ENCODE measurements at places on chromosomes 7 and 10.

DNA sequence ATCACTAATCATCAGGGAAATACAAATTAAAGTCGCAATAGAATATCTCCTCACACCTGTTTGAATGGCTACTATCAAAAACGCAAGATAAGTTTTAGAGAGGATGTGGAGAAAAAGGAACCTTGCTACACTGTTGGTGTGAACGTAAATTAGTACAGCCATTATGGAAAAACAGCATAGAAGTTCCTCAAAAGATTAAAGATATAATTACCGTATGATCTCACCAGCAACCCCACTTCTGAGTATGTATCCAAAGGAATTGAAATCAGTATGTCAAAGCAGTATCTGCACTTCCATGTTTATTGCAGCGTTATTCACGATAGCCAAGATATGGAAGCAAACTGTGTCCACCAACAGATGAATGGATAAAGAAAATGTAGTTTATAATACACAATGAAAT, 164.4 kb downstream of the ZNF365 start:
- no peak for DNase-seq

DNA sequence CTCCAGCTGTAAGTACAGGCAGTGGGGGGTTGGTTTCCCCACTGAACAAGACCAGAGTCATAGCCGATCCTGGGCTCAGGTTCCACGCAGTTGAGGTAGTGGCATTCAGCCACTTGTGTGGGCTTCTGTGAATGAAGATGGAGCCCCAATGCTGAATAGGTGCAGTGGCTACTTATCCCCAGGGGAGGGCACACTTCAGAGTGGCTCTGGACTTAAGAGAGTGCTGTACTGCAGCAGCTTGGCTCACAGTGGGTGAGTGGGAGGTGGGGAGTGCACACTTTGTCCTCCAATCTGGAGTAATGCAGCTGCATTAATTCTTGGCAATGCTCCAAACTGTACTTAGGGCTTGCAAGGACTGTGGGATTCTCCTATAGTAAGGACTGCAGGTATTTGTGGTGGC, 81.9 kb downstream of the BUB3 start:
- DNase-seq: no peak

DNA sequence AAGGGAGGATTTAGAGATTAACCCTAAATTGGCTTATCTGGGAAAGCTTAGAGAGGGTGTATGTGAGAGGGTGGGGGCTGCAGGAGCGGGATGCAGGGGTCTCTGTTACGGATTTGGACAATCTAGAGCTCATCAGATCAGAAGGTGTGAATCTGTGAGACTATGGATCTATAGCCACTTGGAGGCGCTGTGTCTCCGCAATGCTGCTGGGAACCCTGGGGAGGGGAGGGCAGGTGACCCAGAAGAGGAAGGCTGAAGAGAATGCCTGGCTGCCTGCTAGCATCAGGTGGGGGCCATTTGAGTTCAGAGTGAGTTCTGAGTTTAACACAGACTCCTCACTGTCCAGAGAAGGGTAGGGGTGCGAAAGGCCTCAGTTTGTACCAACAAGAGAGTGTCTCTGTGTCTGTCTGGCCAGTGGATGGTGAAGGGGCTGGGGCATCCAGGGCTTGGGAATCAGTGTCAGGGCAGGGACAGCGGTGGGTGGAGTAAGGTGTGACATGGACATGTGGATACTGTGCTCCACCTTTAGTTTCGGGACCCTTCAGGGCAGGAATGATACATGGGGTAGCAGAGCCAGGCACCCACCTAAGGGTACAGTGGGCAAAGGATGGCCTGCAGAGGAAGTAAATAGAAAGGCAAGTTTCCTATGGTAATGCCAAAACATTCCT, 187.3 kb upstream of the PRSS58 start:
- DNase-seq: no peak

- no peak for DNase-seq
Observed at GRCh38 chr7:117021986-117022385, 68.7 kb downstream of the ST7 start.

- no peak for DNase-seq
Observed at GRCh38 chr7:127231415-127231814, 21.3 kb downstream of the GRM8 start.

DNA sequence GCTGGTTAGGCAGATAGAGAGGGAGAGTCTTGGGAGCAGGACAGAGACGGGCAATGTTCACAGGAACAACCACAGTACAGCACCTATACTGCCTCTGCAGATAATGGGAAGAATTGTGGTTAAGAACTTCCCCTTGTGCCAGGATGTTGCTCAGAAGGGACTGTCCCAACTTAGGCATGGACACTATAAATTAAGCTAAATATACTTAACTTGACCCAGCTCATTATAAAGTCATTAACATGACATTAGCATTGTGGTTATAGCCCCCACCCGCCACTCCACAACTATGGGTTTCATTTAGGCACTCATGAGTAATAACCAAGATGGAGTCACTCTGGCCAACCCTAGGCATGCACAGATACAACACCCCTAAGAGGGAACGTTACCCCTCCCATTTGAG, 310.9 kb upstream of the NRG3 start:
- no peak for DNase-seq

GRCh38 chr7:95240921-95241320, 83.4 kb downstream of the PON1 start:
- DNase-seq: no peak

DNA sequence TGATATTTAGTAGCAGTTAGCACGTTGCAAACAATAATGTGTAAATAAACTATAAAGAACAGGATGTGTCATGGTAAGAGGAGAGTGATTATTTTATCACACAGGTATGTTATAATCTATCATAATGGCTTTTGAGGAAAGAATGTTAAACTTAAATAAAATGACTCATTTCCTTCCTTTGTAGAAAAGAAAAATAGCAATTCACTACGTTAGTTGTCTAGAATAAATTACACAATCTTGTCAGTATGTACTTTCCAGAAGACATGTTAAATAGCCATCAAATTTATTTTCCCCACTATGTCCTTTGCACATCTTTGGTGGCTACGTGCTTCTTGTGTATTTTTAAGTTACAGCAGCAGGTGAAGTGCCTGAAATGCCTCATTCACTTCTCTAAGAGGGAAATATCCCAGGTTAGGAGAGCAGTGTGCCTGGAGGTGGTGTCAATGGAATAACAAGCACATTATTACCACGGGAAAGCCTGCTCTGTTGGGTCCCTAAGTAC, 133.8 kb downstream of the SEMA3A start:
- no peak for DNase-seq

DNA sequence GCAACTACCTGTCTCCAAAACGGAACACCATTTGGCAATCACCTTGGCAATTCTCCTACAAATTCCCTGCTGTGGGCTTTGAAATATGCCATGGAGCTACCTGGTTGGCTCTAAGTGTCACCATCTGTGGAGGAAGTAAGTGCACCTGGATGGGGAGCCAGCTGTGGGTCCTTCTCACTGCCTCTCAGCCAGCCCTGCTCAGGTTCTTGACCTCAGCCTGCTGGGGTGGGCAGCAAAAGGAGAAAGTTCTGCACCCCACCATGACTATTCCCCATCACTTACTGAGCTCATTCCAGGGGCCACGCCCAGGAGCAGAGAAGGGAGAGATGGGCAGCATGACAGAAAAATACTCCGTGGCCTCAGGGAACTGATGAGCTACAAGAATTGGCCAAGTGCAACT, 158.7 kb downstream of the TNS3 start:
- no peak for DNase-seq

DNA sequence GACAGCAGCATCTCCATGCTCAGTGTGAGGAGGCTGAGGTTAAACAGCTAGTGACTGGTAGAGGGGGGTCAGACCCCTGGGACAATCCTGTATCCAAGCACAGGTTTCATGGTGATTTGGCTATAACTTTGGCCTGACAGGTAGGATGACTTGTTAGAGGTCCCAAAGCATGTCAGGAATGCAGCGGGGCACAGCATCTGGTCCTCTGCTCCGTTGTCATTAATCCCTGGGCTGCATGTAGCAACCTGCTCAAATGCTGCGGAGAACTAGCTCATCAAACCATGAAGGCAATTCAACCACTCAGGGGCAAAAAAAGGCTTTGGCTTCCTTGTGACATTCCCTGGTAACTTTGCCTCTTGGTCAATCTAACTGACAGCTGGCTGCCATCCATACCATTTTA, 26.8 kb downstream of the WNT2 start:
- no peak for DNase-seq

DNA sequence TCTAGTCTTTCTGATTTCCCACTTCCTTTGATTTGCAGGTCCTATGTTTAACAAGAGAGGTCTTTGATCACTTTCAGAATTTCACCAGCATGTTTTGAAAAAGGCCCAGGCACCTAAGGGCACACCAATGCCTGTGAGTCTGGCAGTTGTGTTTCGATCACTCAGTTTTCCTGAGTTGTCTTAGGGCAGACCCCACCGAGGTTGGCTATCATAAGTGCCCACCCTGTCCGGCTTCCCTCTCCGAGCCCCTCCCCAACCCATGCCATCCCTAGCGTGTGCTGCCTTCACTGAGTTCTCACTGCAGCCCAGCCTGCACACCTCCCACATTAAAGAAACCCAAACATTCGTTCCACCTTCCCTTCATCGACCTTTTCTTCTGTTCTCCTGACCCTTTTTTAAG, 257.9 kb downstream of the GRID1 start:
- no peak for DNase-seq

DNA sequence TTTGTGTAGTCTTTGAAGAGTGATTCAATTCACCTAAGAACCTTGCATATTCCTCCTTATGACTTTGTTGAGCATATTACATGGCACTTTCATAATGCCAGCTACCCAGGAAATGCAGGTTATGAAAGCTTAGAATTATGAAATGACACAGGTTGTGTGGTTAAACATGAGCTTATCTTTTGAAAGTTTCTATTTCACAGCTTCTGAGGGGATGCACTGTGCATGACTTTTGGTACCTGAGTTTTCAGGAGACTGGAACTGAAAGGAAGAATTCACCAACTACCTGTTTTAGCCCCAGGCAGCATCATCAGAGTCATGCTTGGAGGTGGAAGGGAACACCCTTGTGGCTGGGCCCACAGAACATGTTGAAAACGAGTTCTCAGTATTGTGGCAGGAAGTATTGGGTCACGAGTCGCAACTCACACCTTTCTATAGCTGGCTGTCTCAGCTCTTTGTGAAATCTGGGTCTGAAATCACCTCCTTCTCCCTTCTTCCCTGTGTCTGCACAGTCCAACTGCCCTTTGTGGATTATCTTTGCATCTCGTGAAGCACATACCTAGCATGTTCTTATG, 228.2 kb downstream of the PTEN start:
- DNase-seq: no peak

- DNase-seq: no peak
Observed at GRCh38 chr10:132113206-132113605, 47.5 kb downstream of the JAKMIP3 start.

DNA sequence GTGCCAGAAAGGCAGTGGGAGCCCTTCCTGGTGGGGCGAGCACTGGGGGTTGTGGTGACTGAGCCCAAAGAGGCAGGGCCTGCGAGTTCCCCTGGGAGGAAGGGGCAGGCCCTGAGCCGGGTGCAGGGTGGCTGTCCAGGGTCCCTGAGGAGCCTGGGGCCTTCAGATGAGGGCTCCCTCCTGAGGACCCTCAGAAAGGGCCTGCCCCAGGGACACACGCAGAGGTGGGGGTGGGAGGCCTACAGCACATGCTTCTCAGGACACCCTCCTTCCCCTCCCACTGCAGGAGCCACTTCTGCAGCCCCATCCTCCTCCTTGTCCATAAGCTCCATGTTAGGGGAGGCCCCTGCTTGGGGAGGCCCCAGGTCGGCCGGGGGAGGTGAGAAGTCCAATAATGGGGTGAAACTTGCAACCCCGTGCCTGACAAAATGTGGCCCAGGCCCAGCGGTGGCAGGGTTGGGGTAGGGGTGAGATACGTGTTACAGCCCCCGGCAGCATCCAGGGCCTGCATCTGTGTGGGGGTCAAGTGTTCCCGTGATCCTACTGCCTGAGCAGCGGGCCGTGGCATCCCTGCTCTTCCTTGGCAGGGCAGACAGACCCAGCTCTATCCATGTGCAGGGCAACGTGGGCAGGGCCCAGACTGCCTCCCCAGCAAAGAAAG, 31.8 kb upstream of the RET start:
- DNase-seq: no peak

- no peak for DNase-seq
Observed at GRCh38 chr10:98128802-98129201, 5.7 kb upstream of the R3HCC1L start.

GRCh38 chr7:131219312-131220041, 108.2 kb upstream of the MKLN1 start:
- DNase-seq: no peak

GRCh38 chr10:90834326-90834725, 23.5 kb downstream of the HTR7 start:
- peak; percentile 16 for DNase-seq

GRCh38 chr10:111338805-111339204, 262.0 kb downstream of the ADRA2A start:
- DNase-seq: no peak

DNA sequence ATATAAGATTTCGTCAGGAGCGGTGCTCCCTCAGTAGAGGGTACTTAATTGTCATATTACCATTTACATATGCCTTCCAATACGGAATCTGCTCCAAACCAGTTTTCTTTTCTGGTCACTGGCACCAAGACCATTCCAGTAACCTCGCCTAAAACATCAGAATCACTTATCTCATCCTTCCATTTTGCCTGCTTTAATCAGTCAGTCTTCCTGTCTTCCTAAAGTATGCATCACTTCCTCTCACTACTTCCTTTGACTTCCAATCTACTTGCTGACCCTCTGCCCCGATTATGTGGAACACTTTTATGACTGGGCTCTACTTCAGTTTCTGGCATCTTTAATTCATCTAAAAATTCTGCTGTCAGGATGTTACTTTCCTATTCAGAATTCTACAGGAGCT, 33.5 kb downstream of the CUL2 start:
- peak; percentile 5 for DNase-seq

- DNase-seq: peak; percentile 95
Observed at GRCh38 chr7:22726345-22726906, 574 bp upstream of the IL6 start.

DNA sequence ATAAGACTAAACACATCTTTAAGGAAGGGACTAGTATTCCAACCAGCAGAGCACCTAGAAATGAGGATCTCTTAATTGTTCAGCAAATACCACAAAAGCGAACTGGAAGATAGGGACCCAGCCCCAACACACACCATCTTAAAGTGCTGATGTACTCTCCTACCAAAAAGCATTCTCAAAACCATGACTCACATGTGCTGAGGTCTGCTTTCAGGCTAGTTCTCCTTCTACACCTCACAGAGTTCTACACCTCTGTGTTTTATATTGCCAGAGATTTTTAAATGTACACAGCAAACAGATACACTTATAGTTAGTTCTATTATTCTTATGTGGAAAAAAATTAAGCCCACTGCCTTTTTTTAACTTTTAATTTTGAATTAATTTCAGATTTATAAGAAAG, 191.9 kb downstream of the DOCK4 start:
- DNase-seq: no peak

GRCh38 chr10:46223064-46223480, 63.7 kb upstream of the ANTXRL start:
- DNase-seq: no peak

GRCh38 chr10:126704649-126705048, 34.2 kb upstream of the C10orf90 start:
- DNase-seq: no peak

GRCh38 chr10:22570234-22570633, 144.1 kb downstream of the PIP4K2A start:
- DNase-seq: no peak

GRCh38 chr7:120915314-120916105, 35.1 kb upstream of the ING3 start:
- no peak for DNase-seq

GRCh38 chr10:99234041-99234790, 1.4 kb downstream of the HPSE2 start:
- DNase-seq: peak; percentile 79
